Activated CD8-positive, alpha-beta memory T cell treated with anti-CD3 and anti-CD28 coated beads, Interleukin-2, amount 10 ng/mL, durations not matched to agents 7 days and 5 days (primary cell): ENCODE measurements at places on chromosomes 3 and 15. TPM values are rescaled to one million over a fixed set of nuclear protein-coding genes. Genes with fewer than 3 reads are reported as not detected.

The COL6A6 gene
- total RNA-seq = not detected

The EOMES gene
- 12.5 TPM for total RNA-seq

The XXYLT1 gene
- 9.2 TPM for total RNA-seq

The PLCB2 gene
- 104 TPM for total RNA-seq

The SST gene
- not detected for total RNA-seq

The SLC6A11 gene
- total RNA-seq = not detected

The FRMD5 gene
- total RNA-seq = 0.12 TPM

The ZBED2 gene
- total RNA-seq = 90.6 TPM

The SLC28A1 gene
- not detected for total RNA-seq

The RBP2 gene
- not detected for total RNA-seq

The VWA5B2 gene
- not detected for total RNA-seq

The FAM174B gene
- 3.3 TPM for total RNA-seq

The SMAD6 gene
- 0.29 TPM for total RNA-seq

The IQCH gene
- total RNA-seq = 1.9 TPM

The UBR1 gene
- 34.9 TPM for total RNA-seq

The POTEB3 gene
- total RNA-seq = not detected

The CCDC33 gene
- total RNA-seq = not detected

The ARIH1 gene
- 143 TPM for total RNA-seq

The NOX5 gene
- 0.06 TPM for total RNA-seq

The PIGB gene
- total RNA-seq = 29.8 TPM

The SMCO1 gene
- total RNA-seq = not detected

The MYO5C gene
- 0.94 TPM for total RNA-seq

The STRA6 gene
- total RNA-seq = 1.3 TPM

The CYP8B1 gene
- not detected for total RNA-seq

The TTC21A gene
- 1.9 TPM for total RNA-seq

The FBXL22 gene
- total RNA-seq = 0.56 TPM

The COL7A1 gene
- total RNA-seq = 1.1 TPM

The PLA2G4D gene
- total RNA-seq = not detected

The HRG gene
- not detected for total RNA-seq

The CHRM5 gene
- not detected for total RNA-seq

The IGSF10 gene
- total RNA-seq = not detected

The ERICH6 gene
- total RNA-seq = not detected
